ENCODE measurements at places on chromosomes 5 and 9.

DNA sequence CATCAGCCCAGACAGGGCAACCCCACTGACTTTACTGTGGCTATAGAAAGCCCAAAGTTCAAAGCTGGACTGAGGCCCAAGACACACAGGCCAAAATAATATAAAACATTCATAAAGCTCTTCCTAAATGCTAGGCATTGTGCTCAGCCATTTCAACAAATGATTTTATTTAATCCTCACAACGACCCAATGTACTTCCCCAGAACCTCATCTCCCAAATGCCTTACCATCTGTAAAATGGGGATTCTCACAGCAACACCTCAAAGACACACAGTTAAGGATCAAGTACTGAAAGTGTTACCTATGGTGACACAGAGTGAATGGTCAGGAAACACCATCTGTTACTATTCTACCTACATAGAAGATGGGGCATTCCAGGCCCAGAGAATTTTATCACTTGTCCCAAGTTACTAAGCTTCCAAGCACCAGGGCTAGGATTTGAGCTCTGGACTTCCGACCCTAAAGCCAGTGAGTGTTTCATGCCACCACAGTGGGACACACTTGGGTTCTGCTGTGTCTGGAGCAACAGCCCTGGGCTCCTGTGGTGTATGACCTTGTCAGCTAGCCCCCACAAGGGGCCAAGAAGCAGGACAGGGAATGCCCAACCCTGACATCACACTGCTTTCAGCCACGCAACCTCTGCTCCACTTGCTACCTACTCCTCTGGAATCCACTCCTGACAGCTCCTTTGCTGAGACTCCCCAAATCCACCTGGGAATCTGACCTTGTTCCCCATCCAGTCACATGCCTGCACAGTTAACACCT, 15.1 kb downstream of the SHB start:
- no peak for DNase-seq

GRCh38 chr9:78585909-78586308, 289.0 kb downstream of the PSAT1 start:
- no peak for DNase-seq

GRCh38 chr5:58366461-58366860, 93.4 kb downstream of the PLK2 start:
- DNase-seq, result no peak

DNA sequence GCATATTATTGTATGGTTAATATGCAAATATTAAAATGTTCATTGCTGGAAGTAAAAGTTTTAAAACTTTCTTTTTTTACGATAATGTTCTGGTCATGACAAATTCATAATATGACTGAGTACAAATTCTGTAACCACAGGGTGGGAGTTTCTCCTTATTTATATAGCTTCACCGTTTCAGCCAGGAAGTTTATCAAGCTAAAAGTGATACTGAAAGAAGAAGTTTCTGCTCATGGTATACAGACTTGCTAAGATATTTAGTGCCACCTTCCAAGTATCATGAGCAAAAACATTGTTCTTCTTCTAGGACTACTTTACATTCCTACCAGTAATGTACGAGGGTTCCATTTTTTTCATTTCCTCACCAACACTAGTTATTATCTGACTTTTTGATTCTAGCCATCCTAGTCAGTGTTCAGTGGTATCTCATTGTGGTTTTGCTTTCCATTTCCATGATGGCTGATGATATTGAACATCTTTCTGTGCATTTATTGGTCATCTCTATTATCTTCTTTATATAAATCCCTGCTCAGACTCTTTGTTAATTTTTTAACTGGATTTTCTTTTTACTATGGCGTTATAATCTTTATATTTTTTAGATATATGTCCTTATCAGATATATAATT, 94.2 kb upstream of the PRRC1 start:
- no peak for DNase-seq

DNA sequence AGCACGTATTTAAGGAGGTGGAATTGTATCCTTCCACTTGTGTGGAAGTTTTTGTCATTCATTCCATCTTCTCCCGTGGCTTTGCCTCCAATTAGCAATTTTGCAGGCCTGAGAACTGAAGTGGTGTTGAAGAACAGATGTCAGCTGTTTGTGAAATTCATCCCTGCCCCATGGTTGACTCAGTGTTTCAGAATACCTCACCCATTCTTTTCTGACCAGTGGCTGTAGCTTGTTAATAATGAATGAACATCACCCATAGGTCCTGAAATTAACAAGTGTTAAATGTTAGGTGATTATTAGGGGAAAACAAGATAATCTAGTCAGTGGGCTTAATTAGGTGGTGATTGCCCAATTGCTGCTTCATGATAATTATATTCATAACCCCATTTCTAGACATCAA, 11.7 kb downstream of the ZNF462 start:
- DNase-seq, result no peak

DNA sequence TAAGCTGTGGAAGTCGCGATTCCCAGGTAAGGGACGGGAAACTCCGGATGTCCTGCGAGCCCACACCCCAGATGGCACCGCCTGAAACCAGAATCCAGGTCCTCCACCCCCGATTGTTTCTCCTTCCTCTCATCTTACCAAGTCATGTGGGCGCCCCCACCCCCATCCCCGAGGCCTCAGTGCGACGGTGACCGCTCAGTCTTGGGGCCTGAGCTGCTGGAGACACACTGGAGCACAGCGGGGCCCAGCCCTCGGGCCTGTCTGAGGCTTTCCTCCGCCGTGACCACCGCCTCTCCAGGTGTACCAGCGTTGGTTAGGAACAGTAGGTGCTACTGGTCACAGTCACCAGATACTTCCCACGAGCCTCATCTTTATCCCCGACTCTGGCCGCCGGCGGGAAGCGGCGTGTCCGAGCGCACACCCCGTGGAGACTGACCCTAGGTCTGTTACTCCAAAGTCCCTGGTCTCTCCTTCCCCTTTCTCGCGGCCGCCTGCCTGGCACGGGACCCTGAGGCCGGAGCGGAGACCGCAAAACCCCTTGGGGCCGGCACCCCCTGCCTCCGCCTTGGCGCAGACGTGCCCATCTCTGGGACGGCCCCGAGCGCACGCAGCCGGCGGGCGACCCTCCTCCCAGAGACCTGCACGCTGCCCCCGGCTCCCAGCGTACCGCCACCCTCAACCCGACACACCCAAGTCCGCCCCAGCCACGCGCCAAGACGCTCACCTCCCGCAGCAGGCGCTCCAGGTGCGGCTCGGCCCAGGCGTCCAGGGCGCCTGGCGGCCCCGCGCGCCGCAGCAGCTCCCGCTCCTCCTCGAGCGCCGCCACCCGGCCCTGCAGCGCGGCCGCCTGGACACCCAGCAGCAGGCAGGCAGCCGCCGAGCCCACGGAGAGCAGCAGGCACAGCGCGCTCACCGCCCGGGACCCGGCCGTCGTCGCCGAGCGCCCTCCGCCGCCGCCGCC, 733 bp downstream of the COL23A1 start:
- no peak for DNase-seq

DNA sequence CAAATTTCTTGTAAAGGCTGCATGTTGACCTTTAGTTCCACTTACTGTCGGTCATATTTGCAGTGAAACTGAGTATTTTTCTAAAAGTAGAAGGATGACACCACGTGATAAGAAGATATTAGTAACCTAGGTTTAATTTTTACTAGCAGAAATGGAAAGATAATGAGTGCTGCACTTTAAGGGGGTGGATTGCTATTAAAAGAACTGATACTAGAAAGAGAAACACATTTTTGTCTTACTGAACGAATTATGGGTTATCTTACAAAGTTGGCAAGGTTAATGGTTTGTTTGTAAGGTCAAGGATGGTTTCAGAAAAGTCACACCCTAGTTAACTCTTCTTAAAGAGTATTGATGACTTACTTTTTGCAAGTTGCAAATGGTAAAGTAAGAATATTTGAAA, 2.4 kb downstream of the MACIR start:
- peak; percentile 10 for DNase-seq

DNA sequence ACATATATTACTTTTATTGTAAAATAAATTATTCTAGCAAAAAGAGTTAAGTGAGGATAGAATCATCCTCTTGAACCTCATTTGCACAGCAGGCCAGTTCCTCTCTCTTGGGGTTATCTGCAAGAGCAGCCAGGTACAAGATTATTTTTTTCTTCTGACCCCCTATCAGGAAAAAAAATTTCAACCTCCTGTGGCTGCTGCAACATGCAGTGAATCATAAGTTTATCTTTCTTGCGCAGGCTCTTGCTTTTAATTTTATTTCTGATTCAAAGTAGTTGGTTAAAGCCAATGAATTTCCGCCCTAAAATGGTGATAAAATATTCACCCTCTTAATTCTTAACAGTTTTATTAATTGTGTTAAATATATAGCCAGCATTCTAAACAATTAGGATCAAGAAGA, 69.7 kb upstream of the PPP3R2 start:
- no peak for DNase-seq

- DNase-seq, result no peak
Observed at GRCh38 chr5:139797856-139798510, 2.4 kb downstream of the PSD2 start.

GRCh38 chr5:111505096-111505495, 7.2 kb downstream of the STARD4 start:
- no peak for DNase-seq

- DNase-seq, result no peak
Observed at GRCh38 chr9:123438821-123439220, 82.8 kb downstream of the CRB2 start.

- no peak for DNase-seq
Observed at GRCh38 chr9:119086590-119086989, 282.6 kb downstream of the BRINP1 start.

GRCh38 chr9:123798195-123798594, 131.7 kb downstream of the DENND1A start:
- DNase-seq, result no peak

- DNase-seq, result peak; percentile 3
Observed at GRCh38 chr5:111703662-111704061, 53.3 kb downstream of the NREP start.

DNA sequence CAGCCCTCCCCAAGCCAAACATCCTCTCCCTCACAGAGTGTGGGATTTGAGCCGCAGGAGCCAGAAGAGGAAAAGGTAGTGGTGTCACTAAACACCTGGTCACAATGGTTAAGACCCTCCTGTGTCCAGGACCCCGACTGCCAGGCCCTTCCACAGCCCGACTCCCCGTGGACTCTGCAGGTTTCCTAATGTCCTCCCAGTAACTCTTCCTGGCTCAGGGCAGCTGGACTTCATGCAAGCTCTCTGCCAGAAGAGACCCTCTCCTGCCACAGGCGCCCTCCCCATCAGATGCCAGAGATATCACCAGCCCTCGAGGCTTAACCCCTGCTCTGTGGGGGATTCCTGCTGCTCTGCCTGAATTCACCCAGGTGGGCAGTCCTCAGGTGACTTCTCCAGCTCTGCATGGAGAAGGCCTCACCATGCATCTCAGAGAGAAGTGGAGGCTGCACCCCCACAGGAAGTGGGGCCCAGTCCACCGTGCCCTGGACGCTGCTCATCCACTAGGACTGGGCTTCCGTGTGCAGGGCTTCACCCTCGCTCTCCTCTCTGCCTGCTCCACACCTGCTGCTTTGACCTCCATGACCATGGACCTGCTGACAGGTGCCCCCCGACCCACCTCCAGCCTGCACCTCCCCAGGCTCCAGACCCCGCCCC, 111.2 kb downstream of the ADAMTS2 start:
- DNase-seq, result no peak

DNA sequence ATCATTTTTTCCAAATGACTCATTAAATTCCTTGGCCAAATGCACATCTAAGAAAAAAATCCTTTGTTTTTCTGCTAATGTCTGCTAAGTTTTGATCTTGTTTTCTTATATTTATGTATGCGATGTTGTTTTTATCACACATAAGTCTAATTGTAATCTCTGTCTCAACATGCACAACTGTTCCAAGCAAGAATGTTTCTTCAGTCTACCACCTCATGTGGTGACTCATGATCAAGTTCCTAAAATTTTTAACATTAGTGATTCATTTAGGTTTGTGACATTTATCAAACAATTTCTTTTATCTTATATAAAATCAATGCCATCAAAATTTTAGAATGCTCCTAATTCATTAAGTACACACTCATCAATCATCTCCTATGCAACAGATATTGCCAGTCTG, 763.9 kb upstream of the FAM174A start:
- DNase-seq, result no peak

DNA sequence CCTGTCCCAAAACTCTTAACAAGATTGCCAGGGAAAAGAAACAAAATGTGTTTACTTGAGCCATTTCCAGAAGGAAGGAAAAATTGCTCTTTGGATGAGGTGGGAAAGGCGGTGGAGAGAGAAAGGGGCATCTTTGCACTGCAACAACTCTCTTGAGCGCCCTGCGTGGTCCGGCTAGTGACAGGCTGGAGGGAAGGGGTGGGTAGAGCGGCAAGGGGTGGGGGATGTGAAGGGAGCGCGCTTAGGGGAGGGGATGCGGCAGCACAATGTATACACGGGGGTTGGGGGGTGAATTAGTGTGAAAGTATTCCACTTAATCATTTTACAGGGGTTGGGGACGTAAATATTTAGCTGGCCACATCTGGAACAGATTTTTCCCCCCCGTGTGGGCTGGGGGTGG, 1.3 kb downstream of the FGF10 start:
- no peak for DNase-seq

DNA sequence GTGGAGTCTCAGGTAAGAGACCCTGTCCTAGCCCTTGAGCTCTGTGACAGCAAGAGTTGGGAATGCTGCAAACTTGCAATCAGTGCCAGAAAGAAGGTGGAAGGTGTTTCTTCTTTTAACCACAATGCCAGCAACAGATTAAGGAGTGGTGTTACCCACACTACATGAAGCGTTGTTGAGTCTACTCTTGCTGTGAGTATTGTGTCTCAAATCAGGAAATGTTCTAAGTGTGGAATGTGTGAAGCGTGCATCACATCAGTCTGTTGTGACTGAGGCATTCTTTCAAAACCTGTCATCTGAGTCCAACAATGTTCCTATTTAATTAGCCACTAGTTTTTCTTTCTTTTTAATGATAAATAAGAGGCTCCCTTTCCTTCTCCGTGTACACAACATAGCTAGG, 2.9 kb upstream of the LURAP1L start:
- DNase-seq, result no peak

- no peak for DNase-seq
Observed at GRCh38 chr5:52961274-52961681, 27.9 kb upstream of the ITGA2 start.

DNA sequence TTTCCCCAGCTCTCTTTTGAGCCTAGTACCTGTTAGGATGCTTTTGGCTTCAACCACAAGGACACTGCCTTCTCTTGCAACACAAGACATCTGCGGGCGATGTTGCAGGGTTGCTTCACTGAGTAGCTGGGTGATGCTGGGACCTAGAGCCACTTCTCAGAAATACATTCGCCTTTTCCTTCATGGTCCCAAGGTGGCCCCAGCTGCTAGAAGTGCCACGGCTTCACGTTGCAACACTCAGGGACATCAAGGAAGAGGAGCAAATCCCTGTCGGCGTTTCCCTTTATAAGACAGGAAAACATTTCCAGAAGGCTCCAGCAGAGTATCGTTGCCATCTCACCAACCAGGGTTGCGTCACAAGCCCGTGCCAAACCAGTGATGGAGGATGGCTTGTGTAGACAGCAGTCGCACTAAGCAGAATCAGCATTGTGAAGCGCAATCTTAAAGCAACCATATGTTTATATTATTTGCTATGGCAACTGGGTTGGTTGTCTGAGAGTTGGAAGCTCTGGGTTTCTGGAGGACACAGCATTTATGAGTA, 62.7 kb downstream of the ANKRD33B start:
- DNase-seq, result no peak

GRCh38 chr9:129587487-129588262, 33.2 kb downstream of the C9orf50 start:
- no peak for DNase-seq

- DNase-seq, result peak; percentile 83
Observed at GRCh38 chr9:131739959-131740648, at the start of gene RAPGEF1. Gene RAPGEF1, minus strand, starts transcription at chr9:131740076. Its CDS starts 246 bp downstream, at chr9:131739830.
